Breast epithelium (tissue), 4 donors: ENCODE measurements at places on chromosomes 5 and 9. TPM values are rescaled to one million over a fixed set of nuclear protein-coding genes. Genes with fewer than 3 reads are reported as not detected.

The C9orf78 gene
- total RNA-seq = 189 TPM

The ARSI gene
- 0.48 TPM for total RNA-seq

The C8G gene
- total RNA-seq = not detected

The IL5 gene
- total RNA-seq = not detected

The ERAP2 gene
- 13.8 TPM for total RNA-seq

The NIM1K gene
- 0.33 TPM for total RNA-seq

The ELL2 gene
- total RNA-seq = 168 TPM

DNA sequence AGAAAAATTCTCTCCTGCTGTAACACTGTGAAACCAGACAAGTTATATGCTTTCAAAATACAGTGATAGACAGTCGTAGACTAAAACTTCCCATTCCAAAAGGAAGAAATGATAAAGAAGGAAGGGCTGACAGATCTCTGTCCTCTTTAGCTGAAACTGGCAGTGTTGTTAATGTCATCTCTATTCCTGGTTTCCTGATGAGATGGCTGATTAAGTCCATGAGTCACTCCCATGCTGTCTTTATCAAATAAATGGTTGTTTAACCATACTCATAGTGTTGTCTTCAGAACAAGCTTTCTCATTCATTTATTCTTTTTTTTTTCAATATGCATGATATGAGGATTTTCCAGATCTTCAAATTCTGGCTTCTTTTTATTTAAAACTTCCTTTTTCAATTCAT, 952.2 kb upstream of the WWC1 start:
- no peak for DNase-seq

DNA sequence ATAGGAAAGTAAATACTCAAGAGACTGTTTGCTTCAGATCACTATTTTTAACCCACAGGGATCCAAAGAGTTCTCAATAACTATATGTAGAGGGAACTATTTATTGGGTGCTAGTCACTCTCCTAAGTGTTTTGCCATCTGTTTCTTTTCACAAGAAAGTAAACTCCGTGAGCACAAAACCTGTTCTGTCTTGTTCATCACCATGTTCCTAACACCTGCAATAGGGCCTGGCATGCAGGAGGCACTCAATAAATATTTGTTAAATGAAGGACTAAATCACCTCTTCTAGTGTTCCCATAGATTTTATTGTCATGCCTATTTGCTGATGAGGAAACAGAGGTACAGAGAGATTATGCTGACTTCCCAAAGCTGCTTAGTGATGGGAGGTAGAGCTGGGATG, 118.2 kb downstream of the VCAN start:
- no peak for DNase-seq

- DNase-seq = no peak
These were observed 413.9 kb downstream of the GADD45G start for GRCh38 chr9:90018688-90019087.

GRCh38 chr5:63346451-63346850, 615.8 kb downstream of the HTR1A start:
- DNase-seq = no peak

- no peak for DNase-seq
These were observed 131.0 kb upstream of the SPRY4 start for GRCh38 chr5:142455856-142456255.

DNA sequence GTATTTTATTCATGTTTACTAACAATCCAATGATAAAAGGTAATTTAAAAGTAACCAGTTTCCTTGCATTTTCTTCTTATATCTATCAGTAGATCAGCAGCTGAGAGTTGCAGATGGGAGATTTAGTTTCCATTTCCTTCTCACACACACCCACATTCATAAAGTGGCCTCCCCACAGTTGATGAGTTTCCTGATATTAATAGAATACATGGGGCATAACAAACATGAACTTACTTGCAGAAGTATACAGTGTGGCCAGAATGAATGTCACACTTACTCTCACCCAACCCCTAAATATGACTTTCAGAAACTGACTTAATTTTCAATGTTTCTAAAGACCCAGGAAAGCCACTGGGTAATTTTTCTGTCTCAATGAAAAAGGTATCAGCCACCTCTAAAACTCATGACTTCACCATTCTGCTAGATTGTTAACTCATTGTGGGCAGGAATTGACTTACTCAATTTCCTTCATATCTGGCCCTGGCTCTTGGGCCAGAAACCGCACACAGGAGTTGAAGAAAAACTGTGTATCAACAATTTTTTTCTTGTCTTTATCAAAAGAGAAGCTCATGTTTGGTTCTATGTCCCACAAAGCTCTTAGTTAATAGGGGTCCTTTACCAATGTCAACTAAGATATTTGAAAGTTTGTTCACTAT, 63.5 kb upstream of the OSMR start:
- no peak for DNase-seq

DNA sequence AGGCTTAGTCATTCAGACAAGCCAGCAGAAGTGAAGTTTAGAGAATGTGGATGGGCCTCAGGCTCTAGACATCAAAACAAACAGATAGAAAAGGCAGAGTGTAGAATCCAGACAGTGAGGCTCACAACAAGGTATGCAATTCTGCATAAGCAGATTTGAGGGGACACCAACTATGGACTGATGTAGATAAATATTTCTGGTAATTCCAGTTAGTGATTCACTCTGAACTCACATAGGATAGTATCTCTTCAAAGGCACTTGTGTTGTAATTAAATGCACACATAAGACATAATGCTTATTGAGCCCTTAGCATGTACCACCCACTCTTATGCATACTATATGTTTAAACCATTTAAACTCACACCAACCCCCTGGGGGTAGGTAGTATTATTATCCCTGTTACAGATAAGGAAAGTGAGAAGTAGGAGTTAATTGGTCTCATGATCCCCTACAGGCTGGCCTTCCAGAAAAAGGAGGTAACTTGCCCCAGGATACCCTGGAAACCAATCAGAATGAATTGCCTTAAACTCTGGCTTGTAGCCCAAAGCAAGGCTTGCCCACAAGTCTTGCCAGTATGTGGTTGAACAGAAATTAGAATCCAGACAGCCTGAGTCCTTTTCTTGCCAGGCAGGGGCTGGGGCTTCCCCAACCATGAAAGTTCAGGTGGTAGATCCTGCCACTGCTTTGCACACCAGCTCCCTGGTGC, 39.5 kb upstream of the HSPB3 start:
- DNase-seq = no peak

DNA sequence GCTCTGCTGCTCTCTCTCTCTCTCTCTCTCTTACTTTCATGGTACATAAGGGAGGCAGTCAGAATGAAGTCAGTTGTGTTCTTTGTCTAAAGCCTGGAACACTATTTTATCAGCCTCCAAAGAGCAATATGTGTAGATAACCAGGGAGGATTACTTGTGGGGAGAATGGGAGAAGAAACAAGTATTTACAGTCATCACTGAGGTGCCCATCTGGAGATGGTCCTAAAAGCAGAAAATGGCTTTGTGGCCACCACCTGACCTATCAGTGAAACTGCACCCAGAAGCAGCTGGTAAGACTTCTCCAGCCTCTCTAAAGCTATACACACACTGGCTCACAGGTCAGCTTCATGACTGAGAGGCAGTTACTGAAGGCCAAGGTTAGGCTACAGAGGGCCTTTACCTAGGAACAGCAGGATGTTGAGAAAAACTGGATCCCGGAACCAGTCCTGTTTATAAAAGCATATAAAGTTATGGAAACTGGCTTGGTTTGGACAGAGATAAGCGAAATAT, 75.1 kb downstream of the MRPS27 start:
- DNase-seq = no peak

DNA sequence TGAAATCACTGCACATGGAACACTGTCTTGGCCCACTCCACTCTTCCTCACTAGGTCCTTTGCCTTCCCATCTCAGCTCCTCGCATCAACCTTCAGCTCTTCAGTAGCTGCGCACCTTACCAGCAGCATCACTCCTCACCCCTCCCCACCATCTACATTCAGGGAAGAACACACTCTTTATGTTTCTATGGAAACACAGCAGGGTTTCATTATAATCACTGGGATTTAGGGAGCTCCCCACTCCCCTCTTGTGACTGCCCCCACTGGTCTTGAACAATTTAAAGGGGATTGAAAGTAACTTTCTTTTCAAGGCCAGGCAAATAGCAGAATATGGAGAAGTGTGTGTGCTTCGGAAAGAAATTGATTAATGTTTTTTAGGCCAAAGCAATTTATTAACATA, 111.2 kb downstream of the INSYN2B start:
- no peak for DNase-seq

DNA sequence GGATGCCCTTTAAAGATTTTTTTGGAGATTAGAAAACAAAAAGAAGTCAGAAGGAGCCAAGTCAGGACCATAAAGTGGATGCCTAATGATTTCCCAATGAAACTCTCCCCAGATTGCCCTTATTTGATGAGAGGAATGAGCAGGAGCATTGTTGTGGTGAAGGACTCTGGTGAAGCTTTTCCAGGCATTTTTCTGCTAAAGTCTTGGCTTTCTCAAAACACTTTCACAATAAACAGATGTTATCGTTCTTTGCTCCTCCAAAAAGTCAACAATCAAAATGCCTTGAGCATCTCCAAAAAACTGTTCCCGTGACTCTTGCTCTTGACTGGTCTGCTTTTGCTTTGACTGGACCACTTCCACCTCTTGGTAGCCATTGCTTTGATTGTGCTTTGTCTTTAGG, 121.8 kb downstream of the CAAP1 start:
- no peak for DNase-seq

DNA sequence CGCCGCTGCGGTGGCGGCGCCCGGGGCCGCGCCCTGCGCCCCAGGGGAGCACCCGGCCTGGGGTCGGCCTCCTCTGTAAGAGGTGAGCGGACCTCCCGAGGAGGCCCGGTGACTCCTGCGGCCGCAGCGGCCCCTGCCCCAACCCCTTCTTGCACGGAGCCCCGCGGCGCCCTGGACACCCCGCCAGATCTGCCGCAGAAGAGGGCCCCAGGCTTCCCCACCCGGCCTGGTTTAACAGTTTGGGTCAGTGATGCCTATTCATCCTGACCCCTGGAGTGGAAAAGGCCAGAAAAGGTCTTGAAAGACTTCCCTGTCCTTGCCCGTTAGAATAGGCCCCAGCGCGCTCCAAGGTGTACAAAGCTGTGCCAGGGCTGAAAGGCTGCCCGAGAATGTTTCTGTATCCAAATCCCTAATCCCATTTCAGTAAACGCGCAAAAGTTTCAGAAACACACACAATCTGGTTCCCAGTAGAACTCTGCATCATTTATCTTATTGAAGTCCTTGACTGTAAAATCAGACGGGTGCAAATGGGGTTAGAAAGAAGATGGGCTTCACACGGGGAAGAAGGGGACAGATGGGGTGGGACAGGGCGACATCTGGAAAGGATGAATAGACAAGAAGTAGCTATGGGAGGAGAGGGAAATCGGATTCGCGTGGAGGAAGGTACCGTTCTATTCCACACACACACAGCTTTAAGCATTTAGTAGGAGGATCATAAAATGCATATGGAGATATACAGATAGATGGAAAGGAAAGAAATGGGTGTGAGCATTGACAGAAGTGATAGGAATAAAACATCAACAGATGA, 1.1 kb upstream of the SSBP2 start:
- DNase-seq = peak; percentile 52

- DNase-seq = no peak
These were observed 615 bp downstream of the PSMD5 start for GRCh38 chr9:120841930-120842684.

DNA sequence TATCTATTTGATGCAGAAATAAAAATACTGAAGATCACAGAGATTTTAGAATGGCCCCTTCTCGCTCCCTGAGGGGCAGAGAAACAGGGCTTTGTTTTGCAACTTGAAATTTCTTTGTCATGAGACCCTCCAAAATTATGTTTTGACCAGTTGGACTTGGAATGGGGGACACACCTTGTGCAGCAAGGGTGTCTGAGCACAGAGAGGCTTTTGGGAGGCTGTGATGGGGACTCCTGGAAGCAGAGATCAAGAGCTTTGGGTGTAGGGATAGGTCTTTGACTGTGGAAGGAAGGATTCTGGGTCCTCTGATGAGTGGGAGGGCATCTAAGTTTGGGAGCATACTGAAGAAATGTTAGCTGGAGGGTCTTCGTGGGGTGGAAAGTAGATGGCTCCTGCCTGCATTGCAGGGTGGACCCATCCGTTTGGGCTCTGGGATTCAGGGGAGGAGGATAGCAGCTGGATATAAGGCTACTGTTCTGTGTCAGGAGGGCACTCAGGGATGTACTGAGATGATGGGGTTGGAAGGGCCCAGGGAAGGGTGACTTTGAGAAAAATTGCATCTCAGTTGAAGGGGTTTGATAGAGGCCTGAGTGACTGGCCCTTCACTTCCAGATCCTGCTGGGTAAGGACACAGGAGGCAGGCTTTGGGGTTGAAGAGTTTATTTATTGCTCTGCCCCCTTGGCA, 1.8 kb upstream of the MYORG start:
- no peak for DNase-seq

DNA sequence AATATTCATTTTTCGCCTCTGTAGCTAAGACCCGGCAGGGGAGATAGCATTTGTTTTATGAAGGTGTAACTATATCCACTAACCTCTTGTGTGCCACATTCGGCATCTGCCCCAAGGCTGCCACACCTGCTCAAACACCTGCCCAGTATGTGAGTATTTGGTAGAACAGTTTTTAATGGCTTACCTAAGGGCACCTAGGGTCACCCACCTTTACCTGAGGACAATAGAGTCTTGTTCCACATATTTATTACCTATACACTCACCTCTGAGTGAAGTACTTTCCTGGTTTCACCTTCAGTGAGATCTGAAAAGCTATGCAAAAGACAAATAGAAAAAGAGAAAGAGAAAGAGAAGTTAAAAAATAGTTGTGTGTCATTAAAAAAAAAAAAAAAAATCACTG, 68.0 kb upstream of the PIP5K1B start:
- no peak for DNase-seq

DNA sequence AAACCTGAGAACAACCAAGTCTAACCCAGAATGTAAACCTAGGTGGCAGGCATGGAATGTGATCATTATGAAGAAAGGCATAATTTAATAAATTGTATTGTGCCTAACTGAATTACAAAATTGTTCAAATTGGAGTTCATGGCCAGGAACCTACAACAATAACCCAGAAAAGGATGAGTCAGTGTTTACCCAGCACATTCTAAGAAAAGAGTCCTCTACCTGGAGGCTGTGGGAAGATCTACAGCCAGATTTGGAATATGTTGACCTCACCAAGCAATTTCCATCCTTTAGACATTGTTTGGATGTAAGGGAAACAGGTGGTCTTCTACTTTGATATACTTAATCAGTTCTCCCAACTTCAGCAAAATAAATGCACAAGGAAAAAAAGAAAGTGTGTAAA, 152.2 kb downstream of the TMEM161B start:
- no peak for DNase-seq

DNA sequence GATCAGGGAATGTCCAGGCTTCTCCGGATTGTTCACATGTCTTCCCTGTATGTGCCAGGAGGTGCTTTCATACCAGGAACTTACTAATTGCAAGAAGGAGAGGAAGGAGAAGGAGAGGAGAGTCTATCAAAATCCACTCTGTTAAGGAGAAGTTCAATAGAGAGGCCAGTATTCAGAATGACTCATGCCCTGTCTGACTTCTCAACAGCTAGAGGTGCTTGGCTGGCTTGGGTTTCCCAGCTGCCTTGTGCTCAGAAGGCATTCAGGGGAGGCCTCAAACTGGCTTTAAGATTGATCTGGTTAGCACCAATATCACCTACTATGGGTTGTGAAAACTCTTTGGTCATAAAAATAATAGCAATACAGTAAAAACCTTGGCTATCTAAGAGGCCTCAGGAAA, 167.9 kb upstream of the GLRA1 start:
- DNase-seq = no peak

GRCh38 chr5:32027093-32027716, 146.9 kb downstream of the GOLPH3 start:
- DNase-seq = no peak

- DNase-seq = peak; percentile 35
These were observed 684 bp upstream of the MED7 start for GRCh38 chr5:157143127-157143971.

- DNase-seq = no peak
These were observed 1.5 kb upstream of the NACC2 start for GRCh38 chr9:136096505-136097001.

- no peak for DNase-seq
These were observed 73.0 kb downstream of the OSTF1 start for GRCh38 chr9:75161116-75161857.
